Left hindlimb (tissue), 1 donor: ENCODE measurements at places on chromosomes 11 and 22.

GRCh38 chr22:23089633-23090456 lies 19.5 kb downstream of the GNAZ start:
- no peak for DNase-seq

GRCh38 chr11:120740380-120740779 lies 228.8 kb downstream of the GRIK4 start:
- DNase-seq: no peak

DNA sequence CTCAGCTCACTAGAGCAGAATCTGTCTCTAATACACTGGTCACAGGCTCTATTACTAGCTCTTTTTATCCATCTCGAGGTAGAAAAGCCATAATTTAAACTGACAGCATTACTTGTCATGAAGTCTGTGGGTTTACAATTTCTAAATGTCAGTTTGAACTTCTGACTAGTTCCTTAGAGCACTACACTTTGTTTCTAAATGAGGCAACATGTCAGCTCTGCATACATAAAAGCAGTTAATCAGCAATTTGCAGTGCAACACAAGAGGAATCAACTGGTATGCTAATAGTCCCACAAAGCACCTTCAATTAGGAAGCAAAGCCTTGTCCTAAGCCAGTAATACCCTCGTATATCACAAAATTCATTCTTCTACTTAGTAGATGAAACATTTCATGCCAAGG lies 321.3 kb downstream of the TTC28 start:
- no peak for DNase-seq

DNA sequence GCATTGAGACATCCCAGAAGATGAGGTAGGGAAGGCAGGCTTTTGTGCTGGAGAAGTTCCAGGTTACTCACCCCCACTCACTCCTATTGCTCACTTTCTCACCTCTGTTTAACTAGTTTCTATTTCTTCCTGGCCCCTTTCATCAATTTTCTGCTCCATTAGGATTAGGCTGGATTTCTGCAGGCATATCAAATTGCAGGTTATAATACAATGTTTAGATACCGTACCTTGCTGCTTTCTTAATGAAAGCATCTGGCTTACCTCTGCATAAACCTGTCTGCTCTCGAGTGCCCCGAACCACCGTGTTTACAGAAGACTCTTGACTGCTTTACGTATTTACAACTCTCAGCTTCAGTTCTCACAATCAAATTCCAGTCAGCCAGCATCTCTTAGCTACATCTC lies 173.7 kb downstream of the ADAMTS15 start:
- DNase-seq: no peak

- DNase-seq: no peak
Measured at GRCh38 chr11:95676308-95676707, 113.3 kb downstream of the FAM76B start.
